CD8-positive, alpha-beta memory T cell (primary cell): ENCODE measurements at places on chromosomes 16 and 17. TPM values are rescaled to one million over a fixed set of nuclear protein-coding genes. Genes with fewer than 3 reads are reported as not detected.

DNA sequence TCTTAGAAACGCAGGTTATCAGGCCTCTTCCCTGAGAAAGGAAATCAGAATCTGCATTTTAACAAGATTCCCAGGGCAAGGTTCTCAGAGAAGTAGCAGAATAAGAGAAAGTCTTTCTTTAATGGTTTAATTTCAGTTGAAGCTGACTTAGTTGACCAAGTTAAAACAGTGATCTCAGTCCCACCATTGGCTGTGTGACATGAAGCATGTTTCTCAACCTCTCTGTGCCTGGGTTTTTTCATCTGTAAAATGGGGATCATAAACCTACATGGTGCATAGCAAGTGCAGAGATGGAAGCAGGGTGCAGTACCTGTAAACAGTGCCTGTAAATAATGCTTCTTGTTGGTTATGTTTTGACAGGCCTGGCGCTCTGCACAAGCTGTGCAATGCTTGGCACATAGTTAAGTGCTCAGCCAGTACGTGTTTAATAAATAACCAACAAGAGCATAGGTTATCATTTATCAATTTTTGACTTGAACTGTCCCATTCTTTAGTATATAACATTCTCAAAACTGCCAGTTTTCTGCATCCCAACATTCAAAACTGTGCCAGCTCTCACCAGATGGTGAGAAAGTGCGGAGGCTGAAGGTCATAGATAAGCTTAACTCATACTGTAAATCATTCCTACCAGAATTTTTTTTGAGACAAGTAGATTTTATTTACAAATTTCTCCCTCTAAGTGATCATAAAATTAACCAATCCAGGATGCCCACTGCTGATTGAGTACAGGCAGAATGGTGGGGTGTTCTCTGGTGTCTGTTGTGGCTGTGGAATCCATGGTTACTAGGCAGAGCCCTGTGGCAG lies 6.9 kb downstream of the C17orf67 start:
- no peak for DNase-seq

SPNS2 gene
- total RNA-seq = 0.50 TPM

CCL3 gene
- 1,154 TPM for total RNA-seq

RNF157 gene
- total RNA-seq = 13.9 TPM

PRR29 gene
- total RNA-seq = 0.51 TPM

DNA sequence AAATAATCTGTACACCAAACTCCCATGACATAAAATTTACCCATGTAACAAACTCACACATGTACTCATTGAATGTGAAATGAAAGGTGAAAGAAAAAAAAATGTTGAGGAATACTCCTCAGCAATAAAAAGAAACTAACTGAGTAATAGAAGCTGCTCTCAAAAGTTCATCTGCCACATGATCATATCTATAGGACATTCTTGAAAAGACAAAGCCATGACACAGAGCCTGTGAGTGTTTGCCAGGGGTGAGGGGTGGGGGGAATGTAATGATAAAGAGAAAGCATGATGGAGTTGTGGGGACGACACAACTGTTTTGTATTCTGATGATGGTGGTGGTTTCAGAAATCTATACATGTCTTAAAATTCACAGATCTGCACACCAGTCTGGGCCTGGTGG lies 52.2 kb upstream of the TMC5 start:
- no peak for DNase-seq

MT1M gene
- total RNA-seq = not detected

DNA sequence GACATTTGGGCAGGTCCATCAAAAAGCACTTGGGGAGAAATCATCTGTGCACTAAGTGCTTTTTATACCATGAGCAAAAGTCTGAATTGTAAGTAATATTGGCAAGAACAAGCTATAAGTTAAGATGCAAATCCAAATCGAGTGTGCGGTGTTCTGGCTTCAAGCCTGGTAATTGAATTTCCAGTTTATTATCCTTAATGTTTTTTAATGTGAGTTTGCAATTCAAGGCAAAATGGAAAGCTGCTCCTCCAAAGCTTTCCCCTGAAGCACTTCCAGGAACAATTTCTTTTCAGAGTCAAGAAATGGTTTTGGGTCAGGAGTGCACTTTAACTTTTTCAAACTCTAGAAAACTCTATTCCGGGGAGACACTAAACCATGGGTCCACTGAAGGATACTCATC lies 445.7 kb downstream of the TOX3 start:
- no peak for DNase-seq

FAHD1 gene
- total RNA-seq = 19.3 TPM

OGFOD1 gene
- total RNA-seq = 87.9 TPM

GRCh38 chr17:58189436-58190146 lies 2.9 kb upstream of the EPX start:
- DNase-seq = no peak

GRCh38 chr17:39648616-39649366 lies 11.8 kb downstream of the STARD3 start:
- DNase-seq = no peak

- no peak for DNase-seq
These were observed 187.7 kb downstream of the CBLN1 start for GRCh38 chr16:49093939-49094338.

SEZ6L2 gene
- 0.07 TPM for total RNA-seq

DNA sequence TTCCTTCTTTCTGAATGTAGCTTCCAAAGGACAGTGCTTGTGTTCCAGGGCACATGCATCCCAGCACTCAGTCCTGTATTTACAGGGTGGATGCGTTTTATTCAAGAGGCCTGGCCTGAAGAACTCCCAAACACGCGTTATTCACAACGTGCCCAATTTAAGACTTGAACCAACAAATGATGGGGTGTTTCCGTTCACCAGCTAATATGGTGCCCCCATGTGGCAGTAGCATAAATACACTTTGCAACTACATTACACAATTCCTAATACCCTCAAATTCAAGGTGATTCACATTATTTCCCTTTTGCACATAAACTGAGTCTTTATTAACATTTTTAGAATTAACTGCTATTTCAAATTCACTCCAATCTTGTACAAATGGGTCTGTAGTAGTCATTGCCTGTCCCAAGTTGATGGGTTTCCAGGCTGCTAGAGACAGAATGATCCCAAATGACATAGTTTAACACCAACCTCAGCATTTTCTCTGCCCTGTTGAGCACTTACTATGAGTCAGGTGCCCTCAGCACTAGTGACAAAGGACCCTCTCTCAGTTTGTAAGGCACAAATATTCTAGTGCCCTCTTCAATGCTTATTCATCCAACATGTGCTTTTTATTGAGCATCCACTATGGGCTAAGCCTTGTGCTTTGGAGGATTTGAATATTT lies 26.9 kb downstream of the HSD17B2 start:
- DNase-seq = no peak

DNA sequence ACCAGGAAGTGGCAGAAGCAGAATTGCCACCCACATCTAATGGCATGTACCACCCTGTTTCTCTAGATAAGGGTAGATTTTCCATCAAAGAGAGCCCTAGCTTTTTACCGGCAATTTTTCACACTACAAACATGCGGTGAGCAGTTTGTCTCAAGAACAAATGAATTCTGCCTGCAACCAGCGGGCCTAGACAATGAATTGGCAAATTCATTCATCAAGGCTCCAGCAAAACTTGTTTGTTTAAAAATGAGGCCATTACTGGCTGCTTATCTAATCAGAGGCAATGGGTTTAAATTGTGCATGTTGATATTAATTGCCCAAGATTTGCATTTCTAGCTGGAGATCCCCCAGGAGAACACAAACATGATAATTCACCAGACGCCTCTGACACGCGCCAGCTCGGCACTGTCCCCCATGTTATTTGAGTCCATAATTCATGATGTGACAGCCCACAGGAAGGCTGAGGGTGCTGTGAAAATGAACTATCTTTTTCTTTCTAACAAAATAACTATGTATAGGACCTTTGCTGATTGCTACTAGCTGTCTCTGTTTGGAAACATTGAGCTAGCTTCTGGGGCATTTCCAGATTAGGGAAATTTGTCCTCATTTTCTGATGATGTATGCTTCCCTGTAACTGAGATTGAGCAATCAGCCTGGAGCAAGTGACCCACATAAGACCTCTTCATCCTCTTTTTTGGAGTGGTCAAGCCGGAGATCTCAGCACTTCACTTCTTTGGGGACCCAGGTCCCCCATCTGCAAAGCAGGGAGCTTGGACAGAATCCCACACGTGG lies 80.8 kb downstream of the CNGB1 start:
- DNase-seq = no peak

DNA sequence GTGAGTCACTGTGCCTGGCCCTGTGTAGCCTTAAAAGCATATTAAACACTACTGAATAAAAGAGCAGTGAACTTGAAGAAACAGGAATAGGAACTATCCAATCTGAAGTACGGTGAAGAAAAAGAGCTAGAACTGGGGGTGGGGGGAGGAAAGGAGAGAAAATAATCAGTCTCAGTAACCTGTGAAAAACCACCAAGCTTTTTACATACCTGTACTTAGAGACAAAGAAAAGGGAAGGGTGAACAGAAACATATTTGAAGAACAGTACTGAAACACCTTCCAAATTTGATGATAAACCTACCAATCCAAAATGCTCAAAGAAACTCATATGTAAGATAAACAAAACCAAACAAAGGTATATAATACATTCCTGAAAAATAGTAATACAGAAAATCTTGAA lies 77.5 kb downstream of the USP32 start:
- DNase-seq = no peak

- DNase-seq = no peak
These were observed 7.3 kb upstream of the GAS7 start for GRCh38 chr17:10205549-10206185.

DNA sequence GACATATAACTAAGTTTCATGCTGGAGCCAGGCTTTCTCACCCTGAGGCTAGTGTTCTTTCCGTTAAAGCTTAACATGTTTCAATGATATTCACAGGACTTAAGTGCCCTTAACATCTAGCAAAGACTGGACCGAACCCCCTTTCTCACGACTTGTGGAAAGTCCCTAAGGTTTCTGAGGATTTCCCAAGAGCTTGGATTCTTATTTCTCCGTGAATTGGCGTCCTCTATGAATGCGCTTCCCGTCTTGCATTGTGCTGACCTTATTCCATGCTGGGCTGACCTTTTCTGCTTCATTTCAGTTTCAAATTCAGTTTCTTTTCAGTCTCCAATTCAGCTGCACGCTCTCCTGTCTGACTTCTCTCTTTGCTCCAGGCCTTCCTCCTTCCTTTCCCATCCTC lies 206.4 kb downstream of the HS3ST3A1 start:
- DNase-seq = no peak

GRCh38 chr17:79919862-79920720 lies 80.9 kb upstream of the CBX4 start:
- no peak for DNase-seq

DNA sequence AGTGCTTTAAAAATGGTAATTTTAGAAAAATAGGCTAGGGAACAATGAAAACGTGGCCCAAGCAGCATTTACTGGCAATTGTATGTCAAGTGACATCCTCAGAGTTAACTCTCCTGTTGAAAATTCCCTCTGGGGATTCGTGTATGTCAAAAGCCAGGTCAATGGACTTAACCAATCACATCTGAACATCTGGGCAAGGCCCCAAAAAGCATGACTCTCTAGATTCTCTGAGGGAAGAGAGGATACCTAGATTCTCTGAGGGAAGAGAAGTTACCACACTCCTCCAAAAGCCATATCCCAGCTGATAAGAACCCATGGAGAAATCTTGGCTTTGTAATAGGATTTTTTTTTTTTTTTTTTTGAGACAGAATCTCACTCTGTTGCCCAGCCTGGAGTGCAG lies 23.5 kb downstream of the NFE2L1 start:
- DNase-seq = no peak

DNA sequence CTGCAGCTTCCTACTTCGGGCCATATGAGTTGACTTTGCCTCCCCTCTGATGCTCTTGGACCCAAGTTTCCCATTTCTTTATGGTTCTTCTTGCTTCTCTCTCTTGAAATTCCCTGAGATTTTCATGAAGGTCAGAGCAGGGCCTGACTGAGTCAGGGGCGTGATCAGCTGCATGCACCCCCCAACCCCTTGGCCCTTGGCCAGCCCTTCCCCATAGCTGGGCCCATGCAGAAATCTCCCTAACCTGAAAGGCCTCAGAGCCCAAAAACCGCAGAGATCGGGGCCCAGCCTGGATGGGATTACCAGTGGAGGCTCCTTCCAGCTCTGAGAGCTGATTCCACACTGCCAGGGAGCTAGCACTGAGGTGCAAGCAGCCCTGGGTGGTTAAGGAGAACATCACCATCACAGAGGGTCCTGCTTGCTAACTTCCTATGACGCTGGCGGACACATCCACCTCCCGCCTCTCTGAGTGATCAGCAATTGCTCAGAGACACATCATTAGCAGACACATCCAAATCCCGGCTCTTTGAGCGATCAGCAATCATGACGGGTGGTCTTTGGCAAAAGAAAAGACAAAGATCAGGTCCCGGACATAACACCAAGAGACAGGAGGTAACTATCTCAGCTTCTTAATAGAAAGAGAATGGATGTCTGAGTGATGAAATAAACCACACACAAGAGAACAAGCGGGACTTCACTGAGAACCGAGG lies 161.5 kb downstream of the C16orf78 start:
- DNase-seq = no peak

DRC3 gene
- 0.33 TPM for total RNA-seq

- DNase-seq = no peak
These were observed 4.4 kb downstream of the NSMCE1 start for GRCh38 chr16:27264151-27264550.

DNA sequence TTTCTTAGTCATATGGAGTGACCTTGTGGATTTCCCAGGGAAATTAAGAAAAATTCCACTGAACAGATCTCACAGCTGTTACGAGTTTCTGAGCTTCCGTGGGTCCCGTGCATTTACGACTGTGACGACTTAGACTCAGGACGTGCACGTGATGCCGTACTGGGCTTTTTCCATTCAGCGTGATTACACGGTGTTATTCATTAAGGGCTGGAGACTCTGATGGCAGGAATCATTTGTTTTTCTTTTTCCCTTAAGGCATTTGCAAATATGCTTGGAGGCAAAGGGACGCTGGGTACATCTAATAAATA lies 57.2 kb downstream of the TBC1D16 start:
- DNase-seq = no peak

DNA sequence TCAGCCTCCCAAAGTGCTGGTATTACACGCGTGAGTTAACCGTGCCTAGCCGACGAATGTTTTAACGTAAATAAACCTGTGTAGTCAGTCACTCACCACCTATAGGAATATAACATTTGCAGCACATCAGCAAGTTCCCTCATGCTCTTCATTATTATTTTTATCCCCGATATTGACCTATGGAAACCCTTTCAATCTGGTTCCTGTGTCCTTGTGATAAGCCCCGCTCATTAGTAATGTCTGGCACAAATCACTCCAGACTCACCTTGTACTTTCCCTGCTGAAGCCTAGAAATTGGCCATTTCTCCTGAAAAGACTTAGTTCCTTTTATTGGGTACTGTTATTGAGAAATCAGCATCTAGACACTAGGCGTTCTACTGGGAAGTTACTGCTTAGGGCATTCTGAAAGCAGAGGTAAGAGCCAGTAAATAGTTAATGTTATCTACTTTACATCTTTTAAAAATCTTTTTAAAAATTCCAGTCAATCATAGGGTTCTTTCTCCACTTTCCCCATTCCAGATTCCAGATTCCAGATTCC lies 1.5 kb upstream of the PHKG2 start:
- no peak for DNase-seq
